ENCODE measurements at places on chromosomes 12 and 14.
A peak's percentile ranks its signal among the peaks of the same experiment; 100 is the strongest.

- no peak for DNase-seq
These were observed 67.7 kb upstream of the ARHGAP5 start for GRCh38 chr14:32009221-32009975.

DNA sequence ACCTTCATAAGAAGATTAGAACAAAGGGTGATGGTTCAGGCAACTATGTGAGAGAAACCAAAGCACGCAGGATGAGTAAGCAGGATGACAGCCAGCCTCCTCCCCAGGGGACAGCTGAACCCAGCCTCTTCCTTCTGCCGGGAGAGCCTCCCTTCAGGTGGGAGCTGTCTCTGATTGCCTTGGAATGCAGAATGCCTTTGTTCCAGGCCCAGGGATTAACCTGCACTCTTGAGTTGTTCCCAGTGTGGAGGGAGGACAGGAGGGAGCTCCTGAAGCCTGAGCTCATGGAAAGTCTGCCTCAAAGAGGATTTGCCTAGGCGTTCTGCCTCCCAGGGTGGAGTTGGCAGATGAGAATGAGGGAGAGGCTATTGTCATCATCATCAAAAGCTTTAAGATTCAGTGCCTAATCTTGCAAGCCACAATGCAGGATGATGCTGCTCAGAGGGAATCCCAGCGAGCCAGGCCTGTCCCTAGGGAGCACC, 3.6 kb upstream of the KRT6A start:
- no peak for DNase-seq

DNA sequence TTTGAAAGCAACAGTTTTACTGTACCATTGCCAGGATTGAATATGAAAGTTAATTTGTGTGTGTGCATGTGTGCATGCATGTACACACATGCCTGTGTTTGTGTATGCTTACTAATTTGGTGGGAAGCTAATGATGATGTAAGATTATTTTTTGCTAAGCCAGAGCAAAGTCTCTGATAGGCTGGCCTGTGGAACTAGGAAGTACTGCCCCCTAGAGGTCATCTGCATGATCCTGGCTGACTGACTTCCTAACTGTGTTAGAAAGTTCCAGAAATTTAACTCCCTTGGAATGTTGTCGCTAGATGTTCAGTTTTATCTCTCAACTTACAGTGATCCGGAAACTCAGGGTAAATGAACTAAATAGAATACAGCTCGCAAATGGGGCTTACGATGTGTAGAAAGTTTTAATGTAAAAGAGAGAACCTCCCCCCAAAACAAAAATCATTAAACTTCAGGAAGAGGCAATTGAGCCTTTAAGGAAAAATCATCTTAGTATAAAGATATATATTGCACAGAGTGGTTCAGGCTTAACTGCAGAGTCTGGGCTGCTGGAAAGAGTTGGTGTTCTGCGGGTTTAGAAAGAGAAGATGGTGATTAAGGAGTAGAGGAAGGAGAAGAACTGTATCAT, 34.3 kb upstream of the SLC38A1 start:
- peak; percentile 7 for DNase-seq

- DNase-seq, result no peak
These were observed 41.1 kb downstream of the EID3 start for GRCh38 chr12:104344682-104345081.

DNA sequence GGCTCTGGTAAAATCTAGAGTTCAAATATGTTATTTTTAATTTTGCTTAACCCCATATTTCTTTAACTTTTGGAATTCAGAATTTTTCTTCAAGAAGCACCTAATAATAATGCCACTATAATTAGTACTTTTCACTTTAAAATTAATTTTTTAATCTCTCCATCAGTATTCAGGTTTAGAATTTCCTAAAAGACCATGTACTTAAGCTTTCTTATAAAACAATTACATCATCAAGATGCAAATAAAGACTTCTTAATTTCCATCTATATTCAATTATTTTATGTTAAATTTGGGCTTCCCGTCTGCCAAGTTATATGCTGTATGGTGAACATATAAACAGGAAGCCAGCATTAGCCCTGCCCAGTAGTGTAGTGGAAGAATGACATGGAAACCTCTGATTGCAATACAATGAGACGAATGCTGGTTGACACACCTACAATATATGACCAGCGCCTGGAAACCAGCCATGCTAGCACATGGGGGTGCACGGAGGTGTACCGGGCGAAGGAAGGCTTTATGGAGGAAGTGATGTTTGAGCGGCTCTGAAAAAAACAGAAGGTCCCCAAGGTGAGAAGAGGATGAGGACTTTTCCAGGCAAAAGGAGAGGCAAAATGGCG, 82.2 kb downstream of the LLPH start:
- no peak for DNase-seq

DNA sequence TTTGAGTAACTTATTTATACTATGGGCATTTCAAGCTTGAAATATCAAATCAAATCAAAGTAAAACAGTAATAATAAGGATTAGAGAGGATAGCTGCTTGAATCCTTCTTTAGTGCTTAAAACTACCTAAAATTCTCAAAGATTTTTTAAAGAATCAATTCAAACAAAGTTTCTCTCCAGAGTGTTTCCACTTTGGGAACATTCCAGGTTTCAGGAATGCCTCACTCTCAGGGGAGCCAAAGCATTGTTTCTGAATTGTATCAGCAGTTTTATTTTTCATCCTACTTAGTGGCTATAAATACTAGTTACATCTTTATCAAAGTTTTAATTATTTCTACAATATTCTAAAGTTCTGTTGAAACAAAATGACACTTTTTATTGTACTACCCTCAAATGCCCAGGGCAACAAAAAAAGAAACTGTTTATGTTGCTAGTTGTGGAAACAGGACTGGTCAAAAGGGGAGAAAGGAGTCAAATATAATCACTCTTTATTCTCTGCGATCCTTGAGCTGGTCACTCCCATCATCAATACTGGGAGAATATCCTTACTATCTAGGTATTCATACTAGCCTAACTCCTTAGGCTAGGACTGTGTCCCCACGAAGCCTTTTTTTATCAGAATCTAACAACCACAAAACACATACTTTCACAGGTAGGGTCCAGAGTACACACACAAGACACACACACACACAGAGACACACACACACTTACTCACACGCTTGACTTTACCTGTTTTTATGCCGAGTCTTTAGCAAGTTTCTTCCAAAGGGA, 598 bp downstream of the RASSF9 start:
- DNase-seq, result no peak

DNA sequence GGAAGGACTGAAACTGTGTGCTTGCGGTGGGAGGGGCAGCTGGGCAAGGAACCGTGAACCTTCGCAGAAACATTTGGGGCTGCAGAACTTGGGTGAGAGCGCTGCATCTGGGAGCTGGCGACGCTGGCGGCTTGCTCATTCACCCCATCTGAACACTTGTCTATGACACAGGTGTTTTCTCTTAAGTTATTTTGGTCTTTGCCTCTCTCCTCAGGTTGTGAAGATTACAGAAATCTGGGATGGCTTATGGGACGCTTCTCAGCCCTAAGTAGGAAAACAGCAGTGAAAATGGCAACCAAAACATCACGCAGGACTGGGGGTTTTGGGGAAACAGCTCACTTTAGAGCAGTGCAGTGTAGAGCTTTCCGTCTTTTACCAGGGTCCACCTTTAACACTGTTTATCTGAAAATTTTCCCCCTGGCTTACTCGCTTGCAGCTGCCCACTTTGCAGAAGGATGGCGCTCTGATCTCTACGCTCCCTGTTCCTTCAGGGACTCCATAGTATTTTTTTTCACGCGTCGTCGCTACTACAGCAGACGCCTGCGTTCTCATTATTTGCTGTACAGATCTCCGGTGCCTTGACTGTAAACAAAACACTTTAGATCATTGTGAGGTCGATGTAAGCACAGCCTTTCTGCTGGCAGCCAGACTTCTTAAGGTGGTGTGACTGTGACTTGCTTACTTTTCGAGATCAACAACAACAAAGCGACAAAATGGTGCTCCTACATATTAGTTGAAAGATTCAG, 2.7 kb upstream of the CDKN1B start:
- no peak for DNase-seq

- no peak for DNase-seq
These were observed 174.0 kb downstream of the RASSF9 start for GRCh38 chr12:85662207-85662602.

DNA sequence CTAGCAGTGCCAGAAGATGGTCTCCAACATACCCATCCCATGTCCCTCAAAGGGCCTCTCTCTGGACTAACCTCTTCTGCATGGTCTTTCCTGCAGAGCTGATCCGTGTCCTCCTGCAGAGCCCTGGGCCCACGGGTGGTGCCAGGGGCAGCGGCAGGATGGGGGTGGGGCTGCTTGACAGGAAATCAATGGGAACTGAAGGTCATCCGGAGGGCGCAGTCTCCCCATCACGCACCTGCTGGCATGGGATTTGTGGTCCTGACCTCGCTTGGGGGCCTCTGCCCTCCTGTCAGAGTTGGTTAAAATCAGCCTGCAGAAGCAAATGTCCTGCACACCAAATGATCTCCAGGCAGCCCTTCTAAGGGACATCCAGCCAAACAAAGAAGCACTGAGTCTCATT, 110.2 kb downstream of the DPF3 start:
- DNase-seq, result no peak

- no peak for DNase-seq
These were observed 190.2 kb upstream of the CAND1 start for GRCh38 chr12:67078957-67079356.

DNA sequence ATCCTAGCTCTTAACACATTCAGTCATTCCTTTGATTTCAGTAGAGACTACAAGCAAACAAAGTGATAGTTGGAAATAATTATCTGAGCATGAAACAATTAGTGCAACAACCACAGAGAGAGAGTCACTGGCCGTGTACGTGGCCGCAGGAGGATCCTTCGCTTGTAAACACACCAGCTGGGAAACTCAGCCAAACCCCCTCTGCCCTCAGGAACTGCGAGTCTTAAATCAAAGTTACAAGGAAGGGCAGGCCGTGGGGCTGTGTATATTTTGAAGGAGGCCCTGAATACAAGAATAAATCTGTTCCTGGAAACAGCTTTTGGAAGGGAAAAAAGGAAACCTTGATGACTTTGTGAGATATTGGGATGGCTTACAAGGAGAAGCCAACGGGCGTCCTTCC, 164.5 kb downstream of the ANO2 start:
- DNase-seq, result no peak

GRCh38 chr14:94164685-94165431, 9.3 kb upstream of the PPP4R4 start:
- peak; percentile 86 for DNase-seq

DNA sequence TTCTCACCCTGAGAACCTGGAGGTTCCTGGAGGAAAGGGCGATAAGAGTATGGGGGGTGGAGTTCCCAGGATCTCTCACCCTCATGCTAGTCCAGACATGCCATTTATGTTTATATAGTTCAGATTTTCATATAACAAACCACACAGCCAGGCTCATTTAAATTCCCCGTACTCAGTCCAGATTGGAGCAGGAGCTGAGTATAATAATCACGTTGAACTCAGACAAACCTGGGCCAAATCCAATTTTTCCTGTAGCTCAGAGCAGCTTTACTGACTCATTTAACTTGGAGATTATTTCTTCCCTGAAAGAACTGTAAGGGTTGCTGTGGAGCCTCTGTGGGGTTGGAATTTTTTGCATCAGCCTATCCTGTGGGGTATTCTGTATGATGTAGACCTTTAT, 660.8 kb downstream of the TMEM121 start:
- no peak for DNase-seq

DNA sequence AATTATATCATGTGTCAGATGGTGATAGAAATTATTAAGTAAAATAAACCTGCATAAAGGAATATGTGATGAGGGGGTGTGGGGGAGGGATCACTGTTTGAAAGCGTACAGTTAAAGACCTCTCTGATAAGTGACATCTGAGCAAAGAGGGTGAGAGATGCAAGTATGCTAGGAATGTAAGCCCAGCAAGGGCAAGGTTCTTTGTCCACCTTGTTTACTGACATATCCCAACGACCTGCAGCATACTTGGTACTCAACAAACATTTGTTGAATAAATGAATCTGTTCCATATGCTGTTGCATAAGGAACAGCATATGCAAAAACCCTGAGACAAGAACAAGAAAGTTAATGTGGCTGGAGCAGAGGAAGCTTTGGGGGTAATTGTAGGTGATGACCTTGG, 12.0 kb upstream of the MDM1 start:
- no peak for DNase-seq

- no peak for DNase-seq
These were observed 104.3 kb upstream of the SLC35F4 start for GRCh38 chr14:57970175-57970574.

- DNase-seq, result no peak
These were observed 261.7 kb downstream of the ERC1 start for GRCh38 chr12:1252758-1253157.

GRCh38 chr12:78977304-78977867, 112.8 kb downstream of the SYT1 start:
- DNase-seq, result no peak

- no peak for DNase-seq
These were observed 323.5 kb upstream of the PDE3A start for GRCh38 chr12:20044846-20045245.

DNA sequence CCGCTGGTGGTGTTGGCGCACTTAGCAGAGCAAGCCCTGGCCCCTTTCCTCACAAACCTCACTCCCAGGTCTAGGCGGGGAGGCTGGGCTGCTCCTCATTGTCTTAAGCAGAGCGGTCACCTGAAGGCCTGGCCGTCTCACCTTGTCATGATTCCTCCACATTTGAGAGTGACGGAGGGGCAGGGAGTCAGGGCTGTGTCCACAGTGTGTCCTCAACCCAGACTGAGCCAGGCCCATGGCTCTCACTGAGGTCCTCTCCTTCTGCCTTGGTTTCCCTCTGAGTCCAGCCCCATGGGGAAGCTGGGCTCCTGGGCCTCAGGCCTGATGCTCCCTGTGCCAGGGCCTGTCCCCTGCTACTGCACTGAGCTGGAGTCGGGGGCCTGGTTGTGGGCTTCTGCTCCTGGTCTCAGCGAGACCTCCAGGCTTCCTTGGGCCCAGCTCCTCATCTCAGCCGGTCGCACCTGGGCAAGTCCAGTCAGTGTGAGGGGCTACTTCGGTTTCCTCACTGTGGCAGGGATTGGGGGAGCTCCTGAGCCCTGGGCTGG, 44.9 kb downstream of the KRT80 start:
- no peak for DNase-seq

Measured in NCI-H1694 treated with DMSO at 0.1 percent for 48 hours (cell line).